ENCODE measurements at places on chromosomes 2 and 18.

GRCh38 chr2:165877565-165878550 is 75.7 kb downstream of the TTC21B start:
- no peak for DNase-seq

- DNase-seq, result no peak
These were observed 117.2 kb downstream of the CMPK2 start for GRCh38 chr2:6748406-6749067.

- DNase-seq, result no peak
These were observed 189.5 kb upstream of the CYRIA start for GRCh38 chr2:16855183-16855582.

GRCh38 chr2:219402665-219403515 is 15.2 kb upstream of the DNPEP start:
- DNase-seq, result peak; percentile 28

Measured in stimulated activated CD8-positive, alpha-beta memory T cell treated with anti-CD3 and anti-CD28 coated beads, Interleukin-7, amount 100 ng/mL, for 24 hours (primary cell).